ENCODE measurements at places on chromosomes 7 and 10.

GRCh38 chr10:49471532-49471931 lies 67.4 kb downstream of the ERCC6 start:
- no peak for DNase-seq

DNA sequence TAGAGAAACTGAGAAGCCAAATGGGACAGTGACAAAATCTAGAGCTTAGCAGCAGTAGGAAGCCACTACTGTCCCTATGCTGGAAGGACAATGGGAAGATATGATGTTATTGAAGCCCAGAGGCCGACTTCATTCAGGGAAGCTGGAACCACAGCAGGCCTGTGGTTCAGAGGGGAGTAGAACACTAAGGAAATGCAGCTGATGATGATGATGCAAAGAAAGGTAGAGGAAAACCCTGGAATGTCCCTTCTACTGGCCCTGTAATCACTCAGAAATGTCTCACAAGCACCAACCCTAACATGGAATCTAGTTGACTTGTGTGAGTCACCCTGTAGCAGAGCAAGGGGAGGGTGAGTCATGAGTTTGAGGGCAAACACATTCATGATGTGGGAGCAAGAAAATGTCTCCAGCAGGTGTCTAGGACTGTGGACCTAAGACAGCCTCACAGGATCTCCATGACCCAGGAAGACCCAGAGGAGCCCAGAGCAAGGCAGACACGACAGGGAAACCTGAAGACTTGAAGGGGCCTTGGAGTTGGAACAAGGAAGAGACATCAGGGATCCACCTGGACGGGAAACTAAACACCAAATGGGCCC lies 37.0 kb upstream of the LRRC17 start:
- DNase-seq: no peak

DNA sequence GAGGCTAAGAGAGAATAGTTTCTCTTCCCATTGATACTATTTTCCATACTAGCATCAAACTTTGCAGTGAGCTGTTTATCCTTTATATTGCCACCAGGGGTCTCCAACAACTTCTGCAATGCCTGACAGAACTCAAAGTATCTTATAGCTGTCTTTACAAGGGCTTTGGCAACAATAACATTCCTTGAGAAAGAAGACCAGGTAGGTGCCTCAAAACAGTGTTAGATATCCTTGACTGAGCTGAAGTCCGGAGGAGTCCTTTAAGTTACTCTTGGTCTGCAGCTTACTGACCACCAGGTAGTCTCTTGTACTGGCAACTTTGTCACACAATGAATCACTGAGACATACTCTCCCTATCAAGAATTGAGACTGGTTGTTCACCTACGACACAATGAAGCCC lies 30.0 kb upstream of the TES start:
- DNase-seq: no peak

- DNase-seq: no peak
Observed at GRCh38 chr10:32332299-32332750, 14.6 kb downstream of the EPC1 start.
